ENCODE measurements at places on chromosomes 3 and 15. TPM values are rescaled to one million over a fixed set of nuclear protein-coding genes. Genes with fewer than 3 reads are reported as not detected.

GRCh38 chr15:51908316-51908715, 63.3 kb downstream of the LEO1 start:
- no peak for DNase-seq

DNA sequence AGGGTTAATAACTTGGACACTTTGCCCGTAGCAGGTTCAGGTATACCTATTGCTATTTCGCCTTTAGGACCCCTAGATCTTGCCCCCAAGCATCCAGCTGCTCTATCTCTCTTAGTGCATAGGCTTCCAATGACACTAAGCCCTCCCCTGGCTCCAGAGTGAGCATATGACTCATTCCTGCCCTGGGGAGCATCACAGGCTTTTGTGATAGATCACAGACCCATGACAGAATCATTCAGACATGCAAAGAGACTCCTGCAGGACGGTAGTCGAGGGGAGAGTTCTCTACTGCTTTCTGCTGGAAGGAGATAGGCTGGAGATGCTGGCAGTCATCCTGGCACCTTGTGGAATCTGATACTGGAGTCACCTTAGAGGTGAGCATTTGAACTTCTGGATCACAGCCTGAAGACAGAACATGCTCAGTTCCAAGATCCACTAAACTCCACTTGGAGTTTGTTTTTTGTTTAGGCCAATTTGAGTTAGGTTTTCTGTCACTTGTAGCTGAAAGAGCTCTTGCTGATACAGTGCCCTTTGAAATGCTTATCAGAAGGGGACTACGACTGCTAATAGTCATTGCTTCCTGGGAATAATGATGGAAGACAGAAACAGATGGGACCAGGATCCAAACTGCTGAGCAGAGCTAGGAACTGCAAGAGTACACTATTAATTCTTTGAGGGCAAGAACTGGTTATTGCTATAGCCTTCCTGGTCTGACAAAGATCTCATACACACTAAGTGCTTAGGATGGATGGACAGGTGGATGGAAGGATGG, 11.0 kb downstream of the LYSMD2 start:
- peak; percentile 68 for DNase-seq

DNA sequence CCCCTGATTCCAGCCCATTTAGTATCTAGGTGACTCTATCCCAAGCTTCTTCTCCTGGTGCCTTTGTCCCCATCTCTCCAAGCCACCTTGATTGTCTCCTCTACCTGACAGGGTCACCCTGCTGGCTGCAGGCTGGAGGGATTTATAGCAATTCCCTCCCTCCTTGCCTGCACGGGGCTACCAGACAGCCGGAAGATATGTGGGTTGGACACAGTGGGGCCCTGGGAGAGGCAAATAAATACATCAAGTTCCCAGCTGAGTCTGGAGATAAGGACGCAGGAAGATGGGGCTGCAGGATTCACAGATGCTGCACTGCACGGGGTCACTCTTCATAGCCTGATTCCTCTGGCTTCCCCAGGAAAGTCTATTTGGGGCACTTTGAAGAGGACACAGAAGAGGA, 9.3 kb upstream of the ISLR2 start:
- no peak for DNase-seq

GRCh38 chr3:122609798-122610559, 32.5 kb downstream of the PARP15 start:
- DNase-seq = no peak

DNA sequence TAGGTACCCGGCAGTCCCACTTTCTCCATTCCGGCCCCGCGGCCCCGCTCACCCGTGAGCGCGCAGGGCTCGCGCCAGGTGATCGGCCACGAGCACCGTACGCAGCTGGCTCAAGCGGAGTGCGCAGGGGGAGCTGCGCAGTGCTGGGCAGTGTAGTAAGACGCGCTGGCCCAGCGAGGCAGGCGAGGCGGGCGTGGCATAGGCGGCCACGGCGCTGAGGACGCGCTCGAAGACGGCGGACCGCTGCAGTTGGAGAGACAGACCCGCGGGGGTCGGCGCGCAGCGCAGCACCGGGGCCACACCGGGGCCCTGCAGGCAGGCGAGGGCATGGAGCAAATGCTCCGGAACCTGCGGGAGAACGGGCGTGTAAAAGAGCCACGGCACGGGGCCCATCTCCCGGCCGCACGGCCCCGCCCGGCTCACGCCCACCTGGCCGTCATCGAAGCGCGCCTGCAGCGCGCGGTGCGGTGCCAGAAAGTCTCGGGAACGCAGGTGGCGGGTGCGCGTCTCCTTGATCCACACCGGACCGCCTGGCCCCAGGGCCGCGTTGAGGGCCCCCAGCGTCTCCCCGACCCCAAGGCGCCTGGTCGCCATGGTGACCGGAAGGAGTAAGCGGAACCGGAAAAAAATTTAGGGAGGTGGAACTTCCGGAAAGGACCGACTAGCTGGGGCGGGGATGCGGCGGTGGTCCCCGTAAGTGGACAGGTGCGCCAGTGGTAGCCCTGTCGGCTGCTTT, at the start of gene DALRD3:
Gene DALRD3, minus strand, starts transcription at position 610 of the 736 bp plus-strand sequence. Its CDS starts 16 bp downstream, at position 594.
- DNase-seq = peak; percentile 82

DNA sequence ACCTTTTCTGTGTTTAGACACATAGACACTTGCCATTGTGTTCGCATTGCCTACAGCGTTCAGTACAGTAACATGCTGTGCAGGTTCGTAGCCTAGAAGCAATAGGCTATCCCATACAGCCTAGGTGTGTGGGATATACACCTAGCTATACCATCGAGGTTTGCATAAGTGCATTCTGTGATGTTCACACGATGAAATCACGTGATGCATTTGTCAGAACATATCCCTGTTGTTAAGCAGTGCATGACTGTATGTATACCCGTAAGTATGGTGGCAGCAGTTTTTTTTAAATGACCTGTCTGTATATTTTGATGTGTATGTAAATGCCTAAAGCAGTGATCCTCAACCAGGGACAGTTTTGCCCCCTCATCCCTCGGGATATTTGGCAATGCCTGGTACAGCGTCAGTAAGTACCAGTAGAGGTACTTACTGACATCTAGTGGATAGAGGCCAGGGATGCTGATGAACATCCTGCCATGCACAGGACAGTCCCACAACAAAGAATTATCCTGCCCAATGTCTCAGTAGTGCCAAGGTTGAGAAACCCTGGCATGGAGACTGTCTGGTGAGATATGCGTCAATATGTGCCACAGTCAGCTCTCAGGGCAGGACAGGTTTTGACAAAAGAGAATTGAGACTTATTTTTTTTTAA, 129.1 kb downstream of the HCN4 start:
- no peak for DNase-seq

DNA sequence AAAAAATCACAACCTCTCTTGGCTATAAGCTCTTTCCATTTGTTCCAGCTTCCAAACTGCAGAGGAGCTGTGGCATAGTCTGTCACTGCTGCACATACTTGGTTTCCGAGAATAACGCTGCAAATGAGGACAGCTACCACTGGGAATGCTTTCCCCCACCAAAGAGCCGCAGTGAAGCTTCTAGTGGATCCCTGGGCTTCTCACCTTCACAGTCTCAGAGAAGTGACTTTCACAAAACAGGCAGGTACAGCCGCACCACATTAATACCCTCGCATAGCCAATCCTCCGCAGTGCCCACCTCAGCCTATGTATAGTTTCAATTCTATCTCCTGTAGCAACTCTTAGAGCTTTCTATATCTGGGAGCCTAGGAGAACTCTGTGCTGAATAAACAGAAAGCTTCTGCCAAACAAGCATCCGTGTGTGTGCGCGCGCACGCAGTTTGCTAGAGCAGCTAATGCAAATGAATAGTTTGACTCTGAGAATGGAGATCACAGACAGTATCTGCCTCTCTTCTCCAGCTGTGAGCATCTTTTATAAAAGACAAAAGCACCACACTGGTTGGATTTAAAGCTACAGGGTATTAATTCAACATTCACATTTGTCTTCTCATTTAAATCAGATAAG, 81.9 kb upstream of the PLXND1 start:
- DNase-seq = peak; percentile 86

DNA sequence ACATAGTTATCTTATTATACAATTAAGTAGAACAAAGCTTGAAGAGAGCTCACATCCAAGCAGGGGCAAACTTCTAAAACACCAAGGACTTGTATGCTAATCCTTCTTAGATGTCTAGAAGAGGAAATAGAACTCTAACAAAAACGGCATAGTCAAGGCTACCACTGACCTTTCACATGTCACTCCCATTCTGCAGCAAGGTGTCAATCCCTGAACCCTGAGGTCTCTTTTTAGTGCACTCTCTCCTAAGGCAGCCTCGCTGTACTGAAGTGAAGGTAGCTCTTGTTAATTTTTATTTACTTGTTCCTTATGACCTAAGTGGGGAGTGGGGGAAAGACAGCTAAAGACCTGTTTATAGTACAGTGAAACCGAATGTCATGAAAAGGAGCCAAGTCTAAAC, 506.5 kb downstream of the FOXP1 start:
- DNase-seq = no peak

DNA sequence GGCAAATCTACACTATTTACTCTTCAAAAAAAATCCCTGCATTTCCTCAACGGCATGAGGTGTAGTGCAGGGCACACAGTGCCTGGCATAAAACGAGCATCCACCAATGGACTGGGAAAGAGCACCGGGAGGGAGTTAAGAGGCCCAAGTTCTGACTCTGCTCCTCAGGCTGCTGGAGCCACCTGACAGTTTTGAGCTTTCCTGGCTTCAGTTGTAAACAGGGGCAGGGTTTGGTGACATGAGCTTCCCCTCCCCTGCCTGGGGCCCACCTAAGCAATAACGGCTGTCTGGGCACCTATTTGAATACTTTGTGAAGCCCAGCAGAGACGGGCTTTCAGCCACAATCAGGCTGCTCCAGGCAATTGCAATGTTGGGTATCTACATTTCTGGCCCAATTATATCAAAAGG, 16.4 kb downstream of the CA12 start:
- no peak for DNase-seq

GRCh38 chr3:13790376-13791197, 89.3 kb downstream of the WNT7A start:
- DNase-seq = no peak

DNA sequence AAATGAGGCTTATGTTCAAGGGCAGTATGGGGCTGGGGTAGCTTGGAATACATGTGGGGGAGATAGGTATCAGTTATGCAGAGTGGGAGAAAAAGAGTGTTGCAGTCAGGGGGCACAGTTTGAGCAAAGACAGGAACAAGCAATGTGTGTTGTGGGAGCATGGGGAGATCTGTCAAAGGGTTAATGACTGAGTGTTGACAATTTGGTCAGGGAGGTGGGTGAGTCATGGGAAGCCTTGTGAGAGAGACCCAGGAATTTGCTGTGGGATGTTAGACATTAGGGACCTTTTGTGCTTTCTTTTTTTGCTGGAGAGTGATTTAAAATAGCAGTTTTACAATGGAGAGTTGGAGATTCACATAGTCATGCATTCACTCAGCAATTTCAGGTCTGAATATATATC, 221.6 kb upstream of the NR2E3 start:
- no peak for DNase-seq

- no peak for DNase-seq
These were observed 135.3 kb downstream of the LRTM1 start for GRCh38 chr3:54792584-54792983.

- DNase-seq = no peak
These were observed 26.4 kb upstream of the ZBED2 start for GRCh38 chr3:111621535-111621934.

DNA sequence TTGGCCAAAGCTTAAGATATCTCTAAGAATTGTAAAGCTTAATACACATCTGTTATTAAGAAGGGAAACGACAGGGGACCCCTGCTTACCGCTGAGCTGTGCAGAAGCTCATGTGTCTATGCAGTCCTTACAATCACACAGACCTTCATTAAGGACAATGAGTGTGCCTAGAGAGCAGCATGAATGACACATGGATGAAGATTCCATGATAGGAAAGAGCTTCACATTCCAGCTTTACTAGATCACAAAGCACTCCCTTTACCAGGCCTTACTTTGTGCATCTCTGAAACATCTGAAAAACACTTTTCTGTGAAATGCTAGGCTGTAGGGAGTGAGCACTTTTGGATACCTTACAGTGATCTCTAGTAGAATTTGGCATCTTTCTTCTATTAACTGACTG, 32.0 kb downstream of the RNF168 start:
- DNase-seq = no peak

DNA sequence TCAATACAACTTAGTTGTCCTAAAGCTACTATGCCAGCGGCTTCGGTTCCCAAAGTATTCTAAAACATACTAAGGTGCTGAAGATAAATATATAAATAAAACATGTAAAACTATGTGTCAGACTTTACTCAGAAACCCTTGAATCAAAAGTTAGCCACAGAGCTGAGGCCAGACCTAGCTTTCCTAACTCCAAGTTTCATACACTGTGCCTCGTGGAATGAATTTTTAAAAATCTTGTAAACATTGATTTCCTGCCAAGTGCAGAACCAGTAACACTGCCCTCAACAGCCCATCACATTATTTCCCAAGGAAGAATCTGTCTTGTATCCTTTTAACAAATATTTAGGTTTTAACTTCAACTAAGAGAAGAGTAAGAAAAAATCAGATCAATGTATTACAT, 36.4 kb downstream of the TAMM41 start:
- no peak for DNase-seq

DNA sequence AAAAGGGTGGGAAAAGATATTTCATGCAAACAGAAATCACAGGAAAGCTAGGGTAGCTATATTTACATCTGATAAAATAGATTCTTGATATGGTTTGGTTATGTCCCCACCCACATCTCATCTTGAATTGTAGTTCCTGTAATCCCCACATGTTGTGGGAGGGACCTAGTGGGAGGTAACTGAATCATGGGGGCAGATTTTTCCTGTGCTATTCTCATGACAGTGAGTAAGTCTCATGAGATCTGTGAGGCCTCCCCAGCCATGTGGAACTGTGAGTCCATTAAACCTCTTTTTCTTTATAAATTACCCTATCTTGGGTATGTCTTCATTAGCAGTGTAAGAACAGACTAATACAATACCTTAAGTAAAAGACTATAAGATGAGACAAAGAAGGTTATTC, 558.1 kb downstream of the RSL24D1 start:
- DNase-seq = no peak

- DNase-seq = no peak
These were observed 71.5 kb upstream of the GALNT15 start for GRCh38 chr3:16102905-16103364.

Gene IL17RC
- 24.4 TPM for total RNA-seq

Gene SNTN
- not detected for total RNA-seq

Gene COX17
- 17.2 TPM for total RNA-seq
